ENCODE measurements at places on chromosomes 7 and 10.

GRCh38 chr10:119327096-119327745 is 119.8 kb downstream of the GRK5 start:
- no peak for DNase-seq

- DNase-seq = no peak
These were observed 2.7 kb upstream of the CYP3A7 start for GRCh38 chr7:99737726-99738125.

DNA sequence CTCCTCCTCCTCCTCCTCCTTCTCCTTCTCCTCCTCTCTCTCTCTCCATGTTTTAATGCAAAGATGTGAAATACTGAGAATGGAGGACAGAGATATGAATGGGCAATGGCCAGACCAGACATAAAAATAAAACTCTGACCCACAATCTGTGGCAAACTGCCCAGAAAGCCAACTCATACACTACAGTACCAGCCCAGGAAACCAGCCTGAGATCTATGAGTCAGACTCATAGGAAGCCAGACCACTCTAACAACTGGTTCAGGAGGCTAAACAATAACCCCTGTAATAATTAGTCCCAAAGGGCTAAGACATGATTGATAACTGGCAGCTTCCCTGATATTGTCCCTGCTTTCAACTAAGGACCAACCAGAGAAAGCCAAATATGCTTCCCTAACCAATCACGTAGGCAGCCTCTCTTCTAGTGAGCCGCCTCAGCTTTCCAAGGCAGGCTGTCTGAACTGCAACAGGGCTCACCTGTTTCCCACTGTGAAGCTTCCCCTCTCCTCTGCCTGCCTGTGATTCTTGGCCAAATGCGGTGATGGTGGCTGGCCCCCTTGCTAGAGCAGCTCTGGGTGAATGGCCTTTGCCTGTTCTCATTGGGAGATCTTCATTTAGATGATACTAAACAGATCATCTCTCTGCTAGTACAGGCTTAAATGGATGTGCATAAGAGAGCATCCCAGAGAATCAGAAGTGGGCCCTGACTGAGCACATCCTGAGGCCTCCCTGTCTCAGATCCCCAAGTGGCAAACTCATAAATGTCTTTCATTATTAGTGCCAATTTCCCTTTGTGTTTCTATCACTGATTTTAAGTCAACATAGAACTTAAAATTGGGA is 817.6 kb downstream of the TNS3 start:
- peak; percentile 77 for DNase-seq

GRCh38 chr7:111429781-111430180 is 132.5 kb downstream of the IMMP2L start:
- DNase-seq = no peak

GRCh38 chr7:40674316-40674715 is 539.5 kb downstream of the SUGCT start:
- DNase-seq = no peak

- no peak for DNase-seq
These were observed 105.4 kb downstream of the ODAD2 start for GRCh38 chr10:27893358-27893954.

- DNase-seq = no peak
These were observed 10.3 kb downstream of the JAKMIP3 start for GRCh38 chr10:132075909-132076577.

DNA sequence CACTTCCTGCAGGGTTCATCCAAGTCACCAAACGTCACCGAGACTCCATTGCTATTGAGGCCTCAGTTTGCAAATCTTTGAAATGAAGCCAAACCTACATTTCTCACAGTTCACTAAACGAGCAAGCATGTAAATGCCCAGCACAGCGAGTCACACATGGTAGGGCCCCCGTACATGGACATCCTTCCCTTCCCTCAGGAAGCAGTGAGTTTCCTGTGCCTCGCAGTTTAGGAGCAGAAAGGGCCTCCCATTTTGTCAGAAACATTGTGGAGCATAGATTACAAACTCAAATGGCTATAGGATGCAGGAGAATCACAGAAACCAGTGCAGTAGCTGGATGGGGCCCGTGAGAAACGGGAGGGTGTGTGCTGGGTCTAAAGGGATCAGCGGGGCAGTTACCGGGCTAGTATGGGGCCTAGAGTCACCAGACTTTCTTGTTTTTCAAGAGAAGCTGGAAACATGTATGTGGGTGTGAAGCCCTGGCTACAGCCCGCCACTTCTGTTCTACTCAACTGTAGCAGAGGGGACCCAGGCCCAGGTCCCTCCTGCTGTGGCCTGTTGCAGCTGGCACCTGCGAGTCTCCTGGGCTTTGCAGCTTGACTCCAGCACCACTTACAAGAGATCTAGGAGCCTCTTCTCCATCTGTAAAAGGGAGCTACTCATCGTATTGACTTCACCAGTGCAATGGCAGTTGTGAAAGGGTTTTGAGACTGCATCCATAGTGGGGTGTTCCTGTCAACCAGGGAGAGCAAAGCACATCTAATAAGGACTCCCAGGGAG is 14.2 kb upstream of the SLC18A3 start:
- no peak for DNase-seq

DNA sequence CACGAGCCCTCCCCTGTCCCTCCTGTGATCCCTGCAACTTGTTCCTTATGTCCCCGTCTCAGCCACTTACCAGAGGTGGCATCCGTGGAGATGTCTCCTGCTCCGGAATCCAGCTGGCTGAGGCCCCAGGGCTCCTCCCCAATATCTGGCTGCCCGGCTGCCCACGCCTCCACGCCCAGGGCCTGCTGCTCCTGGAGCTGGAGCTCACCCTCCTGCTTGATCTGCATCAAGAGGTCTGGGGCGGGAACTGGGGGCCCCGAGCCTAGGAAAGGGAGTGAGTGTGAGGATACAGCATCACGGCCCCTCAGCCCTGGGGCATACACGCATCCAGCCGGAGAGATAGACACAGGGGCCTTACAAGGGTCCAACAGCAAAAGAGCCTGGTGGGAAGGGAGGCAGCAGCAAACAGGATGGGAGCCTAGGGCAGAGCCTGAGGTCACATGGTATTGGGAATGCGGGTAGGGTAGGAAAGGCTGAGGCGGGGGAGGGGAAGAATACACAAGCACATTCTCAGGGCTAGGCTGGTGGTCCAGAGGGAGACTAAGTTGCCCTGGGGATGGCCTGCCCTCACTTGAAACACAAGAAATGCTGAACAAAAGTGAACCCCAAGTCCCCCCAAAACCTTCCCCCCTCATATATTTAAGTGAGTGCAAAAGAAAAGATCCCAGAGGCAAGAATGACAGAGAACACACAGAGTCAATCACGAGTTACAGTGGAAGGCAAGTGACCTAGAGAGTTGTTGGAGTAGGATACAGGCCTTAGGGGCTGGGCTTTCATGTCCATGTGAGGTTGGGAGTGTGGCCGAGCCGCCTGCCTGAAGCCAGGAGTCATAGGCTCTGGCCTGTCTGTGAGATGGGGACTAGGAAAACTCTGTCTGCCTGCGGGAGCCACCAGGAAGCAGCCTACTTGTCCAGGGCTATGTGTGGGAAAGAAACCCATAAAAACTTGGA is 16.9 kb upstream of the ZNF777 start:
- no peak for DNase-seq

DNA sequence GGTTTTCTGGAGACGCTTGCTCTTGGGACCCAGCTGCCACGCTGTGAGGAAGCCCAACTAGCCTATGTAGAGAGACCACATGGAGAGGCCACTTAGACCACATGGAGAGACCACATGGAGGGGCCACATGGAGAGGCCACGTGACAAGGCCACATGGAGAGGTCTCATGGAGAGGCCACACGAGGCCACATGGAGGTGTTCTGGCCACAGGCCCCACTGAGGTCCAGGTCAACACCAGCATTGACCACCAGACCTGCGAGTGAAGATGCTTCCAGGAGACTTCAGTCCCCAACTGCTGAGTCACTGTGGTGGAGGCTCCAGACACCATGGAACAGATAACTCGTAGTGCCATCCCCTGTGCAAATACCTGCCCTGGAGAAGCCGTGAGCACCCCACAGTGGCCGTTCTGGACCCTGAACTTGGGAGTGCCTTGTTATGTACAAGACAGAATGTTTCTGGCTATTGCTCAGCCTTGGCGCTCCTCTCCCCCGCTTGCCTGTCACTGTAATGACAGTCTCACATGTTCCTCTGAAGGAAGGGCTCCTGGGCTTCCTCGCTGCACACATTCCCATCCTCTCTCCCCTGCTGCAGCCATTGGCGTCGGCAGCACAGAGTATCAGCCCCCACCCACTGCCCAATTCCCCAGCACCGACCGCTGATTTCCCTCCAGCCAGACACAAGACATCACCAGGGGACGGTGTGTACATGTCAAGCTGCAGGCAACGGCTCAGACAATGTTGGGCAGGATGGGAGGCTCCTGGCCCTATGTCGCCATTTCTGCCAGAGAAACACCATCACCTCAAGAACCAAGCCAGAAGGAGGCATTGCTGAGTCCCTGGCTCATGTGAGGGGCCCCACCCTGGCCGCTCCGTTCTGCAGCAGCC is 49.0 kb upstream of the TNRC18 start:
- DNase-seq = no peak

DNA sequence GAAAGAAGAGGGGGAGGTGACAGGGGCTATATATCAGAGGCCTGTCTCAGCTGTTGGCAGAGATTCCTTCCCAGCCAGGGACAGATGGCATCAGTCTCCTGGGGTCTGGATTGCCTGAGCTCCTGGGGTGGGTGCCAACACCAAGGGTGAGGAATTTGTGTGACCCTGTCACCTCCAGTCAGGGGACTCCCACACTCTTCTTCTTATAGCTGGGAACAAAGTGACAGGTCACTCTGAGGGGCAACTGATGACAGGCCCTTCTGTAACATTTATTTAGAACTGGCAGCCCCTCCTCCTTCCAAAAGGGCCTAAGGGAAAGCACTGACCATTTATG is 53.7 kb upstream of the DUSP5 start:
- DNase-seq = no peak

GRCh38 chr7:105322655-105323277 is 66.0 kb downstream of the SRPK2 start:
- no peak for DNase-seq

- no peak for DNase-seq
These were observed 68.8 kb downstream of the ADCYAP1R1 start for GRCh38 chr7:31120800-31121513.

DNA sequence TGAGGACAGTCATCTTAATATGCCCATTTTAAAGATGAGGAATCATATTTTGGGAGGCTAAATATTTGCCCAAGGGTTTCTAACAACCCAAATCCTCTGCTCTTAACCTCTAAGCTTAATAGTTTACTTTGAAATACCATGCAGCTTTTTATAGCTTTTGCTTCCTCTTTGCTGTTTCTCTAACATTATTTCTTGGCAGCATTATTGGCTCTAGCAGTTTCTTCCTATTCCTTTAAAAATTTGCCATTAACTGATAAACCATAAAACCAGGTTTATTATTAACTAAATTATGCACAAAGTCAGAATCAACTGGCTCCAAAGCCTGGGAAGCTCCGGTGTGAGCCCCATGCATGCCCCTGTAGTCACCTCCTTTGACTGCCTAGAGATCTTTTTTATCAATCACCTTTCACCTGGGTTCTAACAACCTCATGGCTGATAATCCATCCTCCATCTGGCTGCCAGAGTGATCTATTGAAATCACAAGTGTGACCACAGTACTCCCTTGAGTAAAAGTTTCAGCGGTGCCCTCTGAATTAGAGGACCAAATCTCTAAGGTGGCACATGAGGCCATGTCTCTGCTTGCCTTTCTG is 62.4 kb downstream of the ITGB8 start:
- no peak for DNase-seq

DNA sequence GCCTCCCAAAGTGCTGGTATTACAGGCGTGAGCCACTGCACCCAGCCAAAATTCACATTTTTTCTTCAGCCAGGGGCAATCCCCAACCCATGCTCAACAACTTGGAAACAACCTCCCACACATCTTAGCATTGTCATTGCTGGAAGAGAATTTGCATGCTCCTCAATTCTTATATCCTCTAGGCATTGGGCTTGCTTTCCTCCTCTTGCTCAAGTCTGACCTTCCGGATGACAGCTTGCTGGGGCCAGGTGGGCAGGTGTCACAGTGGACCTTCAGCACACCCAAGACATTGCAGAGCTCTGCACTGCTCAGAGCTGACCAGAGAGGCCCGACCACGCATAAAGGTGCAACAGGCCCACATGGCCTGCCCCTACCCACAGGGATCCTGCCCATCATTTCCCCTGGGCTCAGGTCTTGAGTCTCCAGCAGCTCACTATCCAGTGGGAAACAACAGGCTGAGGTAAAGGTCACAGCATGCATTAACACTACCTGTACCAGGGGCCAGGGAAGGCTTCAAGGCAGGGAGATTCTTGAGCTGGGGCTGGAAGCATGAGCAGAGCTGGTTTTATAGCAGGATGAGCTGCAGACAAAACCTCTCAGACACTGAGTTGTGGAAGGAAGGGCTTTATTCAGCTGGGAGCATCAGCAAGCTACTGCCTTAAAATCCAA is 6.8 kb upstream of the GPR15LG start:
- DNase-seq = no peak

- DNase-seq = peak; percentile 43
These were observed 35.6 kb downstream of the ACADSB start for GRCh38 chr10:123044391-123044790.

DNA sequence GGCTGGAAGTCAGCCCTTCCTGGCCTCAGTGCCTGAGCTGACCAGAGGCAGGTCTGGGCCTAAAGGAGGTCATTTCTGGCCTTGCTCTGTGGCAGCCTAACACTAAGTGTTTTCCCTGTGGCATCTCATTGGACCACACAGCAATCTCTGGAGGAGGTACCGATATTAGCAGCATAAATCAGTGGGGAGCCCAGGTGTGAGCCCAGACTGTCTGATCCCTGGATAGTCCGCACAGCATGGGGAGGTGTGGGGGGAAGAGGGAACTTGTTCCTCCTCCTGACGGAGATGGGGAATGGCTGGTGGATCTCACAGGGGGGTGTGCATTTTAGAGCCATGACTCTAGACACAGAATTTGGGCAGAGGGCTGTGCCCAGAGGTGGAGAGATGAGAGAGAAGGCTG is 11.0 kb upstream of the PPIF start:
- no peak for DNase-seq

- no peak for DNase-seq
These were observed 61.0 kb downstream of the CFAP46 start for GRCh38 chr10:132881186-132881920.

- DNase-seq = no peak
These were observed 8.7 kb downstream of the TAF3 start for GRCh38 chr10:7826971-7827370.

- DNase-seq = no peak
These were observed 13.9 kb upstream of the ZNF862 start for GRCh38 chr7:149824301-149824741.

DNA sequence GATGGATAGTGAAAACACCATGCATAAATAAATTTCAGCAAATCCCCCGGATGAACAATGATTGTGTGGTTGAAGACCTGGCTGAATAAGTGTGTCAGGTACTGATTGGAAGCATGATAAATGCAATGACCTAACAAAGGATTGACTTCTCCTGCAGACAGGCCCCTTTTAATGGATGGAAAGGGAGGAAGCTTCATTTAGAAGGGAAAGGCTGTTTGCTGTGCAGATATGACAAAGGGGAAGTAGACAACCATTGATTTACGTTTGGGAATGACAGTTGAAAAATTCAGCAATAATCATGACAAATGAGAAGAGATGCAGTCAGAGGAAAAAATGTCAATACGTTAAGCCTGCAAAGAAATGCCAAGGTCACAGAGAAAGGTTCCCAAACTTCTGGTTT is 503.8 kb downstream of the LRMDA start:
- DNase-seq = peak; percentile 51
